ENCODE measurements at places on chromosomes 16 and 17.

GRCh38 chr17:32323811-32324491, 18.0 kb downstream of the C17orf75 start:
- DNase-seq: no peak

- no peak for DNase-seq
Measured at GRCh38 chr17:40024901-40025300, 9.7 kb downstream of the CSF3 start.

DNA sequence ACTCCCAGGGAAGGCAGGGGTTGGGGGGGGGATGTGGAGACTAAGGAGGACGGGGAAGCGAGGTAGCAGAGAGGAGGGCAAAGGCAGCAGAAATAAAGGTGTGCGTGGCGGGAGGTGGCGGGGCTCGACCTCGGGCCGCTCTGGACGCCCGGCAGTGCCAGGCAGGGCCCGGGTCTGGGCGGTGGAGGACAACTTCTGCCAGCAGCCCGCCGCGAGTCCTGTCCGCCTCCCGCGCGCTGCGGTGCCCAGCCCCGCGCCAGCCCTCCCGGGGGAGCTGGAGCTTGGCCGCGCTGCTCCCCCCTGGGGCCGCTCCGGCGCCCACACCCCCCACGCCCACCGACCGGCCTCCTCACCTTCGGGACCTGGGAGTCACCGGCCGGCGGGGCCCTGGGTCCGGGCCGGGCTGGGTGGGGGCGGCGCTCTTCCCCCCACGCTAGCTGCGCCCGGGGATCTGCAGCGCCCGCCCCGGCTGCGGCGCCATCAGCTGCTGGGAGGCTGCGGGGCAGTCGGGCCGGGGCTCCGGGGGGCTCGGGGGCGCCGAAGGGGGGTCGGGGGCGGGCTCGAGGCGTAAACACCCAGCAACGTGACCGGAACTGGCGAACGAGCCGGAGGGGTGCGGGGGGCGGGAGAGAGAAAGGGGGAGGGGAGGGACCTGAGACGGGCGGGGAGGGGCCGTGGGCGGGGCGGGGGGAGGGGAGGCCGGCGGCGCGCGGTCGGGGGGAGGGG, at the start of gene CCDC92B:
TSS of gene CCDC92B (minus strand) at position 595 of the 726 bp plus-strand sequence. CDS start 14,507 bp downstream, outside the sequence.
- DNase-seq: peak; percentile 59

DNA sequence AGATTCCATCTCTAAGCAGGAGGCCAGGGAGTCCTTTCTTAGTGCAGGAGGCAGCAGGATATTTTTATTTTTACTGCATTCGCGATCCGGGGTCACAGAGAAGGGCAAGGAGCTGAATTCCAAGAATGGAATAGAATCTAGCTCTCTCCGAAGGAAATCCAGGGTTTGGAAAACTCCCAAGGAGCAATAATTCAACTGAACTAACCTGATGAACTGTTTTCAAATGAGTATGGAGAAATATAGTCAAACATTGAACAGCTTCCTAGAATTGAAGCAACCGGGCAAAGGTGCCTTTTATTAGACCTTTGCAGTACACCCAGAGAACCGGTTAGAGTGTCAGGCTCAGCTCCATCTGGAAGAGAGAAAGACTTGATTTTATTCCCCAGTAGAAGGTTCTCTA, 120.7 kb upstream of the MAF start:
- no peak for DNase-seq

DNA sequence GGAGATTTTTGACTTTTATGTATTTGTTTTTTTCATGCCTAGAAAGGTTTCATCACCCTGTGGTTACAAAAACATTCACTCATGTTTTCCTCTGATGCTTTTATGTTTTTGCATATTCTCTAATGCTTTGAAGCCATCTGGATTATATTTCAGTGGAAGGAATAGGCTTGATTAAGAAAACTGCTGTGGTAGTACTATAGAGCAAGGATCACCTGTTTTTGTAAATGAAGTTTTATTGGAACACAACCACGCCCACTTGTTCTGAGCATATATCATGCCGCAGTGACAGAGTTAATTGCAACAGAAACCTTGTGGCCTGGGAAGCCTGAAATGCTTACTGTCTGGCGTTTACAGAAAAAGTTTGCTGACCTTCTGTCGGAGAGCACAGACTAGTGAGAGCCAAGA, 11.5 kb downstream of the COX10 start:
- DNase-seq: no peak

DNA sequence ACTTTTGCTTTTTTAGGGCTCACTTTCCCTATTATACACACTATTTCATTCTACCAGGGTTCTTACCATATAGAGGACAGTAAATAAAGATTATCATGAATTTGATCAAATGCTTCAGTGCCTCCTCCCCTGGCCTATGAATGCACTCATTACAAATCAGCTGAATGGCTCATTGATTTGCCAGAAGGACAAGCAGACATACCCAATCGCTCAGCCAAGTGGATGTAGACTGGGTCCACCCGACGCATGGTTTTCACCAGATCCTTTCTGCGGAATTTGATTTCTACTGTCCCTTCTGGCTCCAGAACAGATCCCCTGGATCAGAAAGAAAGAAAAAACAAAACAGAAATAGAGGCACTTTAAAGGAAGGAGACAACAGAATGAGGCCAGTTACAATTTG, 162.6 kb downstream of the AATF start:
- DNase-seq: no peak

DNA sequence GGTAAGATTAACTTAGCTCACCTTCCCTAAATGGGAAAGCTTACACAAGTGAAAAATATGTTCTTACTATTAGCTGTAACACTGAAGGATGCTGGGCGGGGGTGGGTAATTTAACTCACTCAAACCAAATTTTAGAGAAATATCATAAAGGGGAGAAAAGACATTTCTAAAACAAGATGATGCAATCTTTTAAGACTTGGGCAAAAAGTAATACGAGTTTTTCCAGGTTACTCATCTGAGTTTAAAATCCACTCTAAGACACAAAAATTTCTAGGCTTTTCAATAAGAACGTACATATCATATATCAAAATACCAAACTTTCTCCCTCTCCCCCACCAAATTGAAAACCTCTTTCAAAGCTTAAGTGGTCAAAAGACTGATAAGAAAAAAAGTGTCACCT, 228.8 kb downstream of the CEP112 start:
- no peak for DNase-seq

- no peak for DNase-seq
Measured at GRCh38 chr17:49191409-49191916, 18.9 kb downstream of the GNGT2 start.

GRCh38 chr16:80804526-80805383, at the start of gene CDYL2:
Gene CDYL2 (minus strand): TSS chr16:80804598. CDS start chr16:80804173, 425 bp downstream.
- no peak for DNase-seq

DNA sequence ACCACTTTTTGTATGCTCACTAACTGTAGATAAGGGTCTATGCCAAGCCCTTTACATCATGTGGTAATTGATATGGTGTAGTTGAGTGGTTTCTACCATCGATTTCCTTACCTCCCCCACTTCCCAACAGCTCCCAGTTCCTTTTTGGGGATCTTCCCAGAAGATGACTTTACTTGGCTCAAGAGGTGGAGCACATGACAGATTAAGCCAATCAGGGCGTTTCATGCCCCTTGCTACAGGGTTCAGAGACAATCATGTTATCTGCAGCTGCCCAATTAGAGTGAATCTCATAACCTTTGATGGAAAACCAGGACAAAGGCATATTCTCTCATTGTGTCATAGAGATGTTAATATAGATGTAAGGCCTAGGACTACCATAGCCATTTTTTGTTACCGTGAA, 16.2 kb upstream of the BMERB1 start:
- no peak for DNase-seq

DNA sequence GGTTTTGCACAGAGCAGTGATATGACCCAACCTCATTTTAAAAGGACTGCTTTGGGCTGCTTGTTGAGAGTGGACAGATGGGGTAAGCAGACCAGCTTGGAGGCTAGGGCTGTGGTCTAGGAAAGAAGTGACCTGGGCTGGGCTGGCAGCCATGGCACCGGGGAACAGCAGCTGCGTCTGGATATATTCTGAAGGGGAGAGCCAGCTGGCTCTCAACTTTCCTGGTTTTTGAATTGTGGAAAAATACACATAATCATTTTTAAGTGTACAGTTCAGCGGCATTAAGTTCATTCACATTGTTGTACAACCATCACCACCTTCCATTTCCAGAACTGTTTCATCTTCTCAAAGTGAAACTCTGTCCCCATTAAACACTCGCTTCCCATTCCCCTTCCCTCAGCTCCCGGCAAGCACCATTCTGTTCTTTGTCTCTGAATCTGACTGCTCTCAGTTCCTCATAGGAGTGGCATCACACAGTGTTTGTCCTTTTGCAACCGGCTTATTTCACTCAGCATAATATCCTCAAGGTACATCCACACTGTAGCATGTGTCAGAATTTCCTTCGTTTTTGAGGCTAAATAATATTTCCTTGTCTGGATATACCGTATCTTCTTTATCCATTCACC, 113.2 kb downstream of the SPECC1 start:
- DNase-seq: peak; percentile 49

DNA sequence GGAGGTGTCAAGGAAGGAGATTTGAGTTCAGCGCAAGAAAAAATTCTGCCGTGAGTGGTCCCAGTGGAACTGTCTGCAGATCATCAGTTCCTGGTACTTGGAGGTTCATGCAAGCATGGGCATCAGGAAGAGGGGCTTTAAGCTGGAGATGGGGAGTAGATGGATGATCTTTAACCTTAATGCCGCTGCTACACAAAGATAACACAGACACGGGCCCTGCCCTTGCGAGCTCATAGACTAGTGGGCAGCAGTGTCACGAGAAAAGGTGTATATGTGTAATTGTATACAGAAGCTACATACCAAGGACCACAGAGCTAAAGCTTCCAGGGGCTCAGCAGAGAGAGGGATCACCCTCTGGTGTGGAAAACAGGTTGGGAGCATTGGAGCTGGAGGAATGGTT, 33.6 kb downstream of the PRSS54 start:
- no peak for DNase-seq

GRCh38 chr17:13702266-13702665, 100.5 kb upstream of the HS3ST3A1 start:
- no peak for DNase-seq

DNA sequence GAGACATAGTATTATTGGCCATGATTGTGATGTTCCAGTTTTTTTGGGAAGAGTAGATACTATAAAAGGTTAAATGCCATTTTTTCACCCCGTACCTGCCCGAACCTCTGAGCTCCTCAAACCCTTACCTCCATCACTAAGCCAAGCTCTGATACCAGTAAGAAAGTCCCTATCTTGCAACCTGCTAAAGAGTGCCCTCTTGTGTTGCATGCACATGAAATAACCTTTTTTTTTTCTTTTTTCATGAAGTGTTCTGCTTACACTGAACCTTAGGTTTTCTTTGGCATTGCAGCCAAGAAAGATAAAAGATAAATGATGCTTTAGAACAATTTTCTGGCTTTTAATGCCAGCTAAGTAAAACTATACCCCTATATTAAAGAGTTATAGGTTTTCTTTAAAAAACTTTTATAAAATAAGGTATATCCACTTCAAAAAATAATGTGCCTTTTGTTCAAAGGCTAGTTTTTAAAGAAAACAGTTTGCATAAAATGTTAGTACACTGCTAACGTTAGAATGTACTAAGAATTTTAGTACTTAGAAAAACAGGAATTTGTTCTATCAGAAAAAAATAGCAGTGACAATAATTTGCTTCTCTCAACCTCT, 295.3 kb upstream of the PMFBP1 start:
- DNase-seq: no peak

GRCh38 chr17:79597996-79598895, 12.6 kb downstream of the RBFOX3 start:
- no peak for DNase-seq

GRCh38 chr16:78310990-78311561, 211.6 kb downstream of the WWOX start:
- DNase-seq: no peak

GRCh38 chr17:49570540-49571242, 5.0 kb upstream of the NXPH3 start:
- no peak for DNase-seq

DNA sequence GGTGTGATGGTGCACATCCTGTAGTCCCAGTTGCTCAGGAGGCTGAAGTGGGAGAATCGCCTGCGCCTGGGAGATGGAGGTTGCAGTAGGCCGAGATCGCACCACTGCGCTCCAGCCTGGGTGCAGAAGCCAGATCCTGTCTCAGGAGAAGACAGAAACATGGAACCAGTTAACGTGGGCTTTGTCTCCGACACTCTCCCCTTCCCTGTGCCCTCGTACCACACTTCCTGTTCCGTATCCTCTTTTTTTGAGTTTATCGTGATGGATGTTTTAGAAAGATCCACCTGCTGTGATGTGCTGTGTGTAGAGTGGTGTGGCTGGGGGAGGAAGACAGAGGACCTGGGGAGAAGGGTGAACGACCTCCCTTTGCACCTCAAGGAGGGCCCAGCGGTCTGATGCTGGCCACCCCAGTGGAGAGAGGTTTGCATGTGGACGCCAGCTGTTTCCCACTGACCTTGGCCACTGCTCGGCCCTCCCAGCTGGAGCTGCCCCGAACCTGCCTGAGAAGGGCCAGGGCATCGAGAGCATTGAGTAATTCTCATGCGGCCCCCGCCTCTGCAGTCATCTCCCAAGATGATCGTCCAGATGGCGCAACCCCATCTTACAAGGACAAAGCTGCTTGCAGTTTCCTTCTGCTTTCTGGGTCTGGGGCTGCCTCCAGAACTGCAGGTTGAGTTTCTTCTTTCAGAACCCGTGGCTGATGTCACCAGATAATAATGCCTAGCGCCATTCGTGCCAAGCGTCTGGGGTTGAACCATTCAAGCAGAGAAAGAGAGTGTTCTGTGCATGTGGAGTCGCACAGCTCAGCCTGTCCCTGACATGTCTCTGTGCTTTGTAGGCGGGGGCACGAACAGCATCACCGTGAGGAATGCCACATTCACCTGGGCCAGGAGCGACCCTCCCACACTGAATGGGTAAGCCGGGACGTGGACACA, 126.3 kb downstream of the ABCC1 start:
- no peak for DNase-seq

DNA sequence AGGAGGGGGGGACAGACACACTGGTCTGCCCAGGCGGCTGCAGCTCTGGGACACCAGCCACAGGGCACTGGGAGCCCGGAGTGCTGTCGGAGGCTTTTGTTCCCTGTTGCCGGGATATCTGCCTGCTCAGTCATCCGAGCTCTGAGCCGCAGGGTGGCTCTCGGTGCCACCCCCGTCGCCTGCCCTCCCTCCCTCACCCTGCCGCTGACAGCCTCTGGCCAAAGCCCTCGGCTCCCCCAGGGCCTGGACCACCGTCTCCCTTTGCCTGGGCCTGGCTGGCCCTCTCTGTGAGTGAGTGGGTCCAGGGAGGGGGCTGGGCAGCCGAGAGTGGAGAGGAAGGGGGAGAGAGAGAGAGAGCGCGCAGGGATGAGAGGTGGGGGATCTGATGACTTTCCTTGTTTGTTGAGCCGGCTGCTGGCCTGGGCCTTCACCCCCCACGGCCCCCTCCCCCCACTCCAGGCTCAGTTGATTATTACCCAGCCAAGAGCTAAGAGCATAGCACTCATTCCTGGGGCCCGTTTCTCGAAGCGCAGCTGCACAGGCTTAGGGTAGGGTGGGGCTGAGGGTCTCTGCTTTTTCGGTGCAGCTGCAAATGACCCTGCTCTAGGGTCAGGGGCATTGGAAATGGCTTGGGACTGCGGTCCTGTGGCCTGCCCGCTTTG, 2.7 kb downstream of the FOXJ1 start:
- DNase-seq: peak; percentile 76

DNA sequence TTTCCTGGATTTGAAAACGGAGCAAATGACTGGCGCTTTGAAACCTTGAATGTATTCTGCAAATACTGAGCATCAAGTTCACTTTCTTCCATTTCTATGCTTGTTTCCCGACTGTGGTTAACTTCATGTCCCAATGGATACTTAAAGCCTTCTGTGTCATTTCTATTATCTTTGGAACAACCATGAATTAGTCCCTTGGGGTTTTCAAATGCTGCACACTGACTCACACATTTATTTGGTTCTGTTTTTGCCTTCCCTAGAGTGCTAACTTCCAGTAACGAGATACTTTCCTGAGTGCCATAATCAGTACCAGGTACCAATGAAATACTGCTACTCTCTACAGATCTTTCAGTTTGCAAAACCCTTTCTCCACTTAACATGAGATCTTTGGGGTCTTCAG, 32.3 kb downstream of the BRCA1 start:
- DNase-seq: no peak
